NAMALWA (cell line): ENCODE measurements at places on chromosomes 11 and 22.

- DNase-seq = no peak
Observed at GRCh38 chr22:27215871-27216270, 558.5 kb downstream of the MIAT start.

GRCh38 chr22:47351836-47352579 is 589.6 kb downstream of the TBC1D22A start:
- DNase-seq = no peak

DNA sequence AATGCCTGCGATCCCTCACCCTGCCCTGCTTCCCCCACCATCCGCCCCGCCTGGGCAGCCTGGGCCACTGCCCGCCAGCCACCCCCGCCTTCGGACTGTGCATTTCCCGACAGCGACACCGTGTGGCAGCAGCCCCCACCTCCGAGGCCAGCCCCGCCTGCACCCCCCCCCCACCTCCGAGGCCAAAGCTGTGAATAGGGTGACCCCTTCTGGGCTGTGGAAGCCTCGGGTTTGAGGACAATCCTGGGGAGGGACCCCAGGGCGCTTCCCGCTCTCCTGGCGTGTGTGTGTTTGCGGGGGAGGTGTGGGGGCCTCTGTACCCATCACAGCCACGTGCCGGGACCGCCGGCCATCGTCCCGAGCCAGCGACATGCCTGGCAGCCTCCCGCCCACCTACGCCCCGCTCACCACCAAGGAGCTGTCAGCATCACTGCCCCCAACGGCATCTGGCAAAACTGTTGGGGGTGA is 33.8 kb upstream of the PPARA start:
- DNase-seq = peak; percentile 86

- DNase-seq = no peak
Observed at GRCh38 chr22:49155039-49155769, 672.5 kb downstream of the BRD1 start.

DNA sequence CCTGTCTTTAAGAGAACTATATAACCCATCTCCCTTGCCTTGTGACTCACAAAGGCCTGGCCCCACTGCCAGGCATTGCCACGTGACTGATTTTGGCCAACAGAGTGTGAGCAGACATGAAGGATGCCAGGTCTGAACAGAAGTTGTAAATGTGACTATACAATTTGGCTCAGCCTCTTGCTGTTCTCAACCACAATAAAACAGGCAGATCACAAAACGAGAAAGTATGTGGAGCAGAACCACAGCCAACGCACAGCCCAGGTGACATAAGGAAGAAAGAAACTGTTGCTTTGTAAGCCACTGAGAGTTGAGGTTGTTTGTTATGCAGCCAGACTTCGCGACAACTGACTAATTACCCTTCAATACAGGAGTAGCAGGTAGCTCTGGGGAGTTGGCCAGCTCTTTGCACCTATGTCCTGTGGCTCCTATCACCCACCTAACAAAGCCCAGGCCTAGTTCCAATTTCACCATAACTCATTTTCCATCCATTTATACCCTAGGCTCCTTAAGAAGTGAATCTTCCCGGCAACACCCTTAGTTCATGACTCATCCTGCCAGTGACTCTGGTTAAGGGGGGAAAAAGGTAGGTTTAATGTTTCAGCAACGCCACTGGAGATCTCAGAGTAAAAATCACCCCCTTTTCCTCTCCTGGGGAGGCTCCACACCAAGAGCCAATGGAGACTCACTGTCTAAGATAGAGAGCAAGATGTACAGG is 53.7 kb downstream of the GALNT18 start:
- DNase-seq = peak; percentile 4

DNA sequence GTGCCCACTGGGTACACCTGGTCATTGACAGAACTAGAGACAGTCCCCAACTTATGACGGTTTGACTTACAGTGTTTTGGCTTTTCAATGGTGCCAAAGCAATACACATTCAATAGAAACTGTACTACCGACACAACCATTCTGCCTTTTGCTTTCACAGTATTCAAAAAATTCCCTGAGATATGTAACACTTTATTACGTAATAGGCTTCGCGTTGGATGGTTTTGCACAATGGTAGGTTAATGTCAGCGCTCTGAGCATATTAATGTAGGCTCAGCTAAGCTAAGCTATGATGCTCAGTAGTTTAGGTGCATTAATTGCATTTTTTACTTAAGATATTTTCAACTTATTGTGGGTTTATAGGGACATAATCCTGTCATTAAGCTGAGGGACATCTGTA is 105.1 kb upstream of the B3GAT1 start:
- DNase-seq = no peak

GRCh38 chr22:35568751-35569739 is 28.4 kb downstream of the RASD2 start:
- DNase-seq = no peak

DNA sequence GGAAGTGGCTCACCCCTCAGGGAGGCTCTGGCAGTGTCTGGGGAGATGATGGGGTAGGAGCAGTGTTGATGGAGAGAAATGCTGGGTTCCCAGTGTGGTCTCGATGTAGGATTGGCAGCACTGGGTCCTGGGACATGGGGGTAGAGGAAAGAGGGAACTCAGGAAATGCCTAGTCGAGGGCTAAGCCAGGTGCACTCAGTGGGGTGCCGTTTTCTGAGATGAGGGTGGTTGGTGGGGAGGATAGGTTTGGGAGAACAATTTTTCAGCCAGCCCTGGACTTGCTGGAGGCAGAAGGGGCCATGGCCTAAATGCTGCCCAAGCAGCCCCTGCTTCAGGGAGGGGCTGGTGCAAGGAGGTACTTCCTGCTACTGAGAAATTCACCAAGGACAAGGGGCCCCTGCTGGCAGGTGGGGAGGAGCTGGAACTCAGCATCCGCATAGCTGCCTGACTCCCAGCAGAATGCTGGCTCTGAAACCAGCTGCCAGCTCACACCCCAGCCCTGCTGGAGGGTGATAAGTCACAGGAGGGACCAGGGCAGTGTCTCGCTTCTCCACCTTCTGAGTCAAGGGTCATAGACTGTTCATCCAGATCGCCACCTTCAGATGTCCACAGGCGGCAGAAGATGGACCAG is 6.0 kb downstream of the CCDC157 start:
- DNase-seq = no peak

DNA sequence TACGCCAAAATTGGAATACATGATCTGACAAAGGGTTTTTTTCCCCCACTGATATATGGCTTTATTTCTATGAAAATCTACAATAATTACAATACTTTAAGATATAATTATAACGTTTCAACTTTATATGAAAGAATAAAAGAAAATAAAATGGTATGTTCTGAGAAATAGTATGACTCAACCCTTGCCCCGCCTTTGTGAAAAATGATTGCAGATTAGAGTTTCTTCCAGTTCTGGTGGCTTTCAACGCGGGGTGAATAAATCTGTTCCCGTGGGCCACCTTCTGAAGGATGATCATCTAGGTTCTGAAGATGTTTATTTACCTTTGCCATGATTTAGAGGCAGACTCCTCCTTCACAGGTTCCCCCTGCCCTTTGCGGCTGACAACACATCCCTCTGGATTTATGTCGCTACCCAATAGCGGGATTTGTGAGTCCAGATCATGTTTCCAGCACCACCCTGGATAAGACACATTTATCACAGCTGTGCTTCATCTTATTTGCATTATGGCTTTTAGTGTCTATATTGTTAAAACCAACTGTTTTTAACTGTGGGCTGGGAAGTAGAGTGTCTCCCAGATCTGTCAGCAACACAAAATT is 607.0 kb upstream of the KIRREL3 start:
- DNase-seq = no peak

DNA sequence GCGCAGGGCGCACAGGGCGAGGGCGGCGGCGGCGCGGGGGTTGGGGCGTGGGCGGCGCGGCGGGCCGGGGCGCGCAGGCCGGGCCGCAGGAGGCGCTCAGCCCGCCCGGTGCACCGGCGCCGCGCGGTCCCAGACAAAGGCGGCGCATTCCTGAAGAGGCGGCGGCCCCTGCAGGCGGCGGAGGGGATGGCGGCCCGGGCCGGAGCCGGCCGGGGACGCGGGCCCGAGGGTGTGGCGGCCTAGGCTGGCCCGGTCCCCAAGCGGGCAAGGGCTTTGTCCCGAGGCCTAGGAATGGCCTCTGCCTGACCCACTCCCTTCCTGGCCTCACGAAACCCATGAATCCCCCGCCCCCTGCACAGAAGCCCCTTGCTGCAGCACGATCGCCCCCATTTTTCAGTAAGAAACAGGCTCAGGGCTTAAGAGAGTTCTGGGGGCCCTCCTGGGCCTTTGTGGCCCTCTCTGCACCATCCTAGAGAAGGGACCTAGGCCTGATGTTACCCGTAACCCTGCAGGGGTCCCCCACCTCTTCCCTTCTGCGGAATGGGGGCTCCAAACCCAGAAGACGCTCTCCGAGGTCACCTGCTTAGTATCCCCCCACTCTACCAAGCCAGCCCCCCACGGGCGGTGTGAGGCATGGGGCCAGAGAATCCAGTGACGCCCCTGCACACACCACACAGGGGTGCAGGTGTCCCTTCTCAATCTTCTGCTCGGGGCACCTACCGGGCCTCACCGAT is at the start of gene RTN4R:
Gene RTN4R, minus strand, starts transcription at position 40 of the 734 bp plus-strand sequence. CDS start 226 bp downstream, outside the sequence.
- peak; percentile 62 for DNase-seq

GRCh38 chr11:78039391-78039918 is 16.4 kb upstream of the KCTD14 start:
- no peak for DNase-seq

GRCh38 chr11:73388265-73389133 is 12.3 kb downstream of the RELT start:
- DNase-seq = no peak

GRCh38 chr22:32309585-32310251 is 47.9 kb upstream of the RFPL3 start:
- DNase-seq = no peak

DNA sequence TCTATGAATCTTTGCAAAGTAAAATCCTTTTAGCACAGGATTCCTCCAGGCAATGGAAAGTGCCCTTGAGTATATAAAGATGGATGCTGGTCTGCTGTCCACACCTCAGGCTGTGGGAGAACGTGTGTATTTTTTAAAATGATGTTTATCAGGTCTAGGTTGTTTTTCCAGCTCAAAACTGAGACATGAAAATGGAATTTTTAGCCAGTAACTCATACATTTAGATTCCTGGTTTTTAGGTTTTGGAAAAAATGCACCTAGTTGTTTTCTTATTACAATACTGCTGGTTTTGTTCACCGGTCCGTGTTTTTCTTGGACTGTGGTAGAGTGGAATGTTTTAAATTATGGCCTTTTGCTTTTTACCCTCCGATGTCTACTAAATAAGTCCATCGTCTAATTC is 554.7 kb downstream of the SOX6 start:
- DNase-seq = no peak

DNA sequence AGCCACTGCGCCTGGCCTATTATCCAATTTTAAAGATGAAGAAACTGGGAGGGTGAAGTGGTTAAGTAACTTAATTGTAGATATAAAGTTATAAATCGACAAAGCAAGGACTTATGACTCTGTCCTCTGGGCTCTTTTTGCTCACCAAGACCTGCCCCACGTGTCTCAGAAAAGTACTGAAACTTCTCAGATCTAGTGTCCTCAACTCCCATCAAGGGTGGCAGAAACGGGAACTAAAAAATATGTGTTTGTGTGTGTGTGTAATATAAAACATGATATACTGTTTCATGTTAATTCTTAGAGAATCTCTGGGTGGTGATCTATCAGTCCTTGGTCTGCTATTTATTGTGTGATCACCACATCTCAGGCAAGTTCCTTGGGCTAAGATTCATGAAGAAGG is 104.9 kb downstream of the GAB2 start:
- DNase-seq = no peak

- DNase-seq = no peak
Observed at GRCh38 chr11:28545536-28545935, 437.3 kb downstream of the METTL15 start.

GRCh38 chr11:9015677-9016076 is 11.9 kb upstream of the NRIP3 start:
- DNase-seq = peak; percentile 77

GRCh38 chr11:74288161-74288560 is 23.3 kb downstream of the P4HA3 start:
- no peak for DNase-seq

DNA sequence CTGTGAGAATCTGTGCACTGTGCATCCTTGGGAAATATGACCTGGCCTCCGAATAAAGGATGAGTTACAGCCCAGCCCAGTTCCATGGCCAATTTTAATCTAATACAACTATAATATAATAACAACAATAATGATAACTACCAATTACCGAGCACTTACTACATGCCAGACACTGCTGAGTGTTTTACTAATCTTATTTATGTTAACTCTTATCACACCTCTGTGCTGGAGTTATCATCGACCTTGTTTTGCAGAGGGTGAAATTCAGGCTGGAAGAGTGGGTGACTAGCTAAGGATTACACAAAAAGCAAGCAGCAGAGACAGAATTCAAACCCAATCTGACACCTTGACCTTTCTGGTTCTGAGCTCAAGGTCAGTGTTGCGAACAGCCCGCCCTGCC is 83.9 kb downstream of the GALNT18 start:
- DNase-seq = no peak

DNA sequence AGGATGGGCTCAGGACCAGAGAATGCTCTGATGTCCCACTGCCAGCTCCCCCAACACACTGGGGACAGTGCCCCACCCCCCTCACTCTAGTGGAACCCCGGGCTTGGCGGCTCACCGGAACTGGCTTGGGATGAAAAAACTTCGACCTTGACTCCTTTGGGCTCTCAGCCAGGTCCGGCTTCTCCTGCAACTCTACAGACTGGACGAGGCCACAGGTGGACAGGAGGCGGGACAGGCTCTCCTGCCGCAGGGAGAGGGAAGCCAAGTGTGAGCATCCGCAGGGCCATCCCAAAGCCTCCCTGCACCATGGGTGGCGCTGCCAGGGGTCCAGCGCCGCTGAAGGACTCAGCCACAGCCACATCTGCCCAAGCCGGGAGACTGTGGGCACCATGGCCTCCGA is 3.7 kb downstream of the RRP7A start:
- no peak for DNase-seq

DNA sequence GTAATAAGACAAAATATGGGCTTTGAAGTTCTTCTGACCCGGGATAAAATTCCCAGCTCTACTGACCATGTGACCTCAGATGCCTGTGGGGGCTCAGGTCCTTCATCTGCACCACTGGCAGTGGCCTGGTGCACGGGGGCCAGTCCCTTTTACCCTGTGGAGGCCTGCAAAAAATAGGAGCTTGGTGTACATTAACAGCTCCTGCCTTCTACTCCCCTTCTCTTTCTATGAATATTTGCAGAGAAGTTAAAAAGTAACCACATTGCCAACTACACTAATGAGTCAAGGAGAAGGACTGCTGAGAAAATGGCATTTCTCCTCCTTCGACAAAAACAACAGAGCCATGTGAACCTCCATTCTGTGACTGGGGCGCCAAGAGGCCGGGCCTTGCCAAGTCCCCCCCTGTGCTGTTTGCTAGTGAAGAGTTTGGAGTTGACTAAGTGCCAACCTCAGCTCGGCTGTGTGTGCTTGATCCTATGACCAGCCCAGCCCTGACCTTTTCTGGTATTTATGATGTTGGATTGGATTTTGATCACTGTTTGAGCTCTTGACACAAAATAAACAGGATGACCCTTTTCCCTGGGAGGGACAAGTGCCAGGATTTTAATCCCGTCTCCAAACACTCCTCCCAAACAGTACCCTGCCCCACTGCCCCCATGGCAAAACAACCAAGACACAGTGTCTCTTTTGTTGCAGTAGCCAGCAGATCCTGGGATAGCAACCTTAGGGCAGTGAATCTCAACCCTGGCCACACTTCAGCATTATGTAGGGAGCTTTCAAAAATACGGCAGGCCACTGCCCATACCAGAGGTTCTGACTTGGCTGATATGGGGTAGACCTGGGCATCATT is 380.1 kb downstream of the LARGE1 start:
- DNase-seq = no peak

GRCh38 chr11:14644226-14645014 is 816 bp downstream of the PDE3B start:
- DNase-seq = peak; percentile 60

GRCh38 chr22:24008381-24009226 is 2.5 kb upstream of the CABIN1 start:
- no peak for DNase-seq
